ENCODE measurements at places on chromosomes 13 and 19.

GRCh38 chr13:65111223-65111622 lies 2118.9 kb downstream of the PCDH9 start:
- DNase-seq = no peak

- peak; percentile 9 for DNase-seq
Observed at GRCh38 chr19:8363803-8364771, at the start of gene ANGPTL4. ANGPTL4 (plus strand) TSS chr19:8364155; CDS start chr19:8364322, 167 bp downstream.

GRCh38 chr19:46378268-46378667 lies 31.4 kb downstream of the PPP5C start:
- no peak for DNase-seq

- DNase-seq = no peak
Observed at GRCh38 chr13:31377946-31378345, 178.2 kb downstream of the B3GLCT start.

DNA sequence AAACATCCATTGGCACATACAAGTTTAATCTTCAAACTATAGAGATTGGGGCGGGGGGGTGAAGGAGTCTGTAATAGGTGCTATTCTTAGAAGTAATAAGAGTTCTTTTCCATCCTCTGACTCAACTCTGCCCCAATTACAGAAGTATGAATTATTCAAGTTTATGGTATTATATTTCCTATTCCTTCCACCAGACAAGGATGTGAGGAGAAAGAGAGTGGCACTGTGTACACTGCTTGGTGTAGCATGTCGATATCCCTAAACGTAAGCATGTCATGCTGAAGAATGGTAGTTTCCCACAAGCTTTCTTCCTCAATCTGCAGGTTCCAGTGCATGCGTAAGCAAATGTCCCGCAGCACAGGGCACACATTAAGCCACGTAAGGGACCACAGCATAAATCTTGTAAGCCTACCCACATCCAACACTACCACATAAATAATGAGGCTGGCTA lies 14.1 kb downstream of the BRD4 start:
- DNase-seq = no peak

GRCh38 chr19:42657556-42657955 lies 62.8 kb upstream of the CEACAM8 start:
- DNase-seq = no peak

GRCh38 chr19:15323496-15324235 lies 8.7 kb downstream of the BRD4 start:
- no peak for DNase-seq

DNA sequence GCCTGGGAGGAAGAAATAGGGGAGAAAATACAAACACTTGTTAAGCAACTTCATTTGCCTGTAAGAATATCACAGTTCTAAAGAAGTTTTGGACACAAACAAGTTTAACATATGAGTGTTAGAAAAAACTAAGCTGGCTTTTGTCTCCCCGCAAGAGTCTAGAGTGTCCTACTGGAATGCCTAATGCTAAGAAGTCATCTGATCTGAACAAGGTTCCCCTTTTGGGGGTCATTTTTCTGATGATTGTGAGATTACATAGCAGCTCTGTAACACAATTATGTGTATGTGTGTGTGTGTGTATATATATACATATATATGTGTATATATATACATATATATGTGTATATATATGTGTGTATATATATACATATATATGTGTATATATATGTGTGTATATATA lies 12.7 kb downstream of the DNMT1 start:
- DNase-seq = no peak
